ENCODE measurements at places on chromosomes 1 and 21.
A peak's percentile ranks its signal among the peaks of the same experiment; 100 is the strongest.

- DNase-seq: no peak
Measured at GRCh38 chr1:21295002-21295401, 4.7 kb upstream of the ECE1 start.

DNA sequence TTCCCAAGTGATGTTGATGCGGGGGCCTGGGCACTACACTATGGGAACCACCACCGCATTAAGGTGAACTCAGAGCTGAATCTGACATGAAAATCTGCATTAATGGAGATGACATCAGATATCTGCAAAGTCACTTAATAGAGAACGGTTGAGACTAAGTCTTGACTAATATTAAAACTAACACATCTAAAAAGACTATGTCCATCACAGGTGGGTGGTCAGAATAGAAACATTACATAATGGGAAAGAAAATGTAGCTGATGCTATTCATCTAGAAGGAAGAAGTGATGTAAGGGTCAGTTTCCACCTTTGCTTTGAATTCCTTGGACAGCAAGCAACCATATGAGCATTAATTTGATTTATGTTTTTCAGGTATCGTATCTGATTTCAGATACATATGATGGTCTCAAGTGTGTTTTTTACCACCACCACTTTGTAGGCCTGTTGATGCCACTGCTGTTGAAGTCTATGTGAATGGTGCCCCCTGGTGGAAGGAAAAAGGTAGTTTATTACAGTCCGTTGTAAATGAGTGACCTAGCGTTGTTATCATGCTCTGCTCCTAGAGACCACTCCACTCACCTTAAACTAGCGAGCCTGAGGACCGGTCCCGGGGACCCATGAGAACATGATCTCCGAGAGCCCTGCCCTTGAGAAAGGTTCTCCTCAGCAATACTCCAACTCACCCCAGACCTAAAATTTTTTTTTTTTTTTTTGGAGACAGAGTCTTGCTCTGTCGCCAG, 73.5 kb downstream of the BACH1 start:
- no peak for DNase-seq

DNA sequence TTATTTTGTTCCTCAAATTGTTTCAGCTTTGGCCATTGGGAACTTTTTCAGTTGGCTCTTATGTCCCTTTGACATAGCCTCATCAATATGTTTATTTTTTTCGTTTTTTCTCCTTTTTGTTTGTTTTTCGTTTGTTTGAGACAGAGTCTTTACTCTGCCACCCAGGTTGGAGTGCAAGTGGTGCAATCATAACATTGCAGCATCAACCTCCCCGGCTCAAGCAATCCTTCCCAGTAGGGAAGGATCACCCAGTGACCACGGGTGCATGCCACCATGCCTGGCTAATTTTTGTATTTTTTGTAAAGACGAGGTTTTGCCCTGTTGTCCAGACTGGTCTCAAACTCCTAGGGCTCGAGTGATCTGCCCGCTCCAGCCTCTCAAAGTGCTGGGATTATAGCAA, 8.1 kb downstream of the POLR3GL start:
- no peak for DNase-seq

DNA sequence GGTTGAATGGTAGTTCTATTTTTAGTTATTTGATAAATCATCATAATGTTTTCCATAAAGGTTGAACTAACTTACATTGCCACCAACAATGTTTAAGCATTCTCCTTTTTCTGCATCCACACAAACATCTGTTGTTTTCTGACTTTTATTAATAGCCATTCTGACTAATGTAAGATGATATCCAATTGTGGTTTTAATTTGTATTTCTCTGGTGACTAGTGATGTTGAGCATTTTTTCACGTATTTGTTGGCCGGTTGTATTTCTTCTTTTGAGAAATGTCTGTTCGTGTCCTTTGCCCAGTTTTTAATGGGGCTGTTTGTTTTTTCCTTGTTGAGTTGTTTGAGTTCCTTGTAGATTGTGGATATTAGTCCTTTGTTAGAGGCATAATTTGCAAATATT, 24.6 kb upstream of the SLC35F3 start:
- no peak for DNase-seq

GRCh38 chr1:34984793-34985608, at the start of gene TMEM35B:
Gene TMEM35B (minus strand): TSS chr1:34985347. CDS start chr1:34985305, 42 bp downstream.
- DNase-seq: peak; percentile 56

DNA sequence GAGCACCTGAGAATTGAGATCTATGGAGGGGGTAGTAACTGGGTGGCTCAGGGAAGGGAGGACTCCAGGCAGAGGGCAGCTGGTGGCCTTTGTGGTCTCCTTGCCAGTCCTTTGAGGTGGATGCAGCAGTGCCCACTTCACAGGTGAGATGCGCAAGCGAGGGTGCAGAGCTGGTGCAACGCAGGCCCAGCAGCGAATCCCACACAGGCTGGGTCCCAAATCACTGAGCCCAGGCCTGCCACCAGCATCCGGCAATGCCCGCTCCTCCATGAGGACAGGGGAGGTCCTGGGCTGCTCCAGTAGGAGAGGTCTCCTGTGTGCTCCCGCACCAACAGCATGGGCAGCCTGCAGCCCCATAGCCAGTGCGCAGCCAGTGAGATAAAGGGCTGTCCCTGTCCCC, 318.0 kb downstream of the PCP4 start:
- DNase-seq: no peak

- no peak for DNase-seq
Measured at GRCh38 chr1:21628798-21629393, 40.3 kb downstream of the RAP1GAP start.

DNA sequence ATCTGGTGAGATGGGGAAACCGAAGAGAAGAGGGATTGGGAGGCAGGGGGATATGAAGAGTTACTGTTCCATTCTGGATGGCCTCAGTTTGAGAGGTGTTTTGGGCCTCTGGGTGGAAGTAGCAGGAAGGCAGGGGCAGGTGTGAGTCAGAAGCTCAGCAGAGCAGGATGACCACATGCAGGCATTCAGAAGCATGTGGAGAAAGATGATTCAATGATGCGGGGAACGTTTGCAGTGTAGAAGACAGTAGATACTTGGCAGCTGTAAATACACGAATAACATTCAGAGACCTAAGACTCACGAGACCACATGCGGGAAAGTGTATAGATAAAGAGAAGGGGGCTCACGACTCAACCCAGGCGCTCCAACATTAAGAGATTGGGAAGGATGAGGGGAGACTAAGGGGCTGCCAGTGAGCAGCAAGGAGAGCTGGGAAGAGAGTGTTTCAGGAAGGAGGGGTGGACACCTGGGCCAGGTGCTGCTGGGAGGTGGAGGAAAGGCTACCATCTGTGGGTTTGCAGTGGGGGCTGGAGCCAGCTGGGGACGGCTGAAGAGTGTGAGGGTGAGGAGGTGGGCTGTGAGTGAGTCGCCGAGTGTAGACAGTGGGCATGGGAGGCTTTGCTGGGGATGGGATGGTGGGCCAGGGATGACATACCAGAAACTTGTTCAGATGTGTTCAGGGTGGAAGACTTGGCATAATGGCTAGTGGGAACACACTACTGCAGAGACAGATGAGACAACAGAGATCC, 5.8 kb upstream of the EPS8L3 start:
- no peak for DNase-seq

DNA sequence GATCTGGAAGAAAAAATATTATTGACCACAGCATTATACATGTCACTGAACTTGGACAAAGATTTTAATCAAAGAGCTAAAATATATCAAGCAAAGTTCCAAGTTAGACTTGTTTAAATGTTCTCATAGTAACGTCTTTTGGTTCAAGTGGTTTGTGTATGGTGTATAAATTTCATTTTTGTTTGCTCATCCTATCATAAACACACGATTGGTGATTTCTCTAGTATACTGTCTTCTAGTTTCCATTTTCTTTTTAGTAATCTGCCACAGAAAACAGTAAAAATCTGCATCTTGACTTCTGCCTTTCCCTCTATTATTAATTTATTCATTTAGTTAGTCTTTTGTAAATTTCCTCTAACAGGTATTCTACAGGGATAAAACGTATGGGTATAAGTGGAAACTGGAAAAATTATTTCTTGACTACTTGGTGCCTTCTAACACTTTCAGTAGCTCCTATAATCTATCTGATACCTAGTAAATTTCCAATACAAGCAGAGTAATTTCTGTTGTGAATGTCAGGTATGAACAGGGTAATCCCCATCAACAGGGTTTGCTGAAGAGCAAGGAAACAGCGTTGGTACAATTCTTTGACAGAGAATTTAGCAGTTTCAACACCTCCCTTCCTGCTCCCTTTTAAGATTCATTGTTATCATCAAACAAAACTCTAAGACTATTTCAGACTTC, 268.0 kb downstream of the PTPRC start:
- DNase-seq: no peak

DNA sequence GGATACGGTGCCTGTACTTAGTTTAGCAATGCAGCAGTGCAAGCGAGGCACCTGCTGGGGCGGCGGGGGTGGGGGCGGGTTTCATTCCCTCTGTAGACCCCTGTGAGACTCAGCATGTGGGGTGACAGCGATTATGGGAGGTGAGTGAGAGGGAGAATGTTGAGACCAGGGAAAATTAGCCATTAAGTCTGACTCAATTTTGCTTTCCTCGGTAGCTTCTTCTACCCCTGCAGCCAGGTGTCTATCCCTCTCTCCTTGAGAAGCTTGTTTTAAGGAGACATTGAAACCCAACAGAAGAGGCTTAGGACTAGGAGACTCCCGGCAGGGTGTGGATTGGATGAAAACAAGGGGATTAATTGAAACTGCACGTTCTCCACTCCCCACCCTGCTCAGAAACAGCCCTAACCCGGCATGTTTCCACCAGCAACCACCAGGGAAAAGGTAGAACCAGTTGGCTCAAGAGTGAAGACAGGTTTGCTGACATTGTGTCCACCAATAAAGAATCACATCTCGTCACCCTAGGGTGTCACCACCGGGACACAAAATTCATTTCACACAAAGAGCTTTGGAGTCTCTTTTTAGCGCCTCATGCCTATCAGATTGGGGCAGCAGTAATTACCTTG, 20.6 kb upstream of the ATF3 start:
- no peak for DNase-seq

DNA sequence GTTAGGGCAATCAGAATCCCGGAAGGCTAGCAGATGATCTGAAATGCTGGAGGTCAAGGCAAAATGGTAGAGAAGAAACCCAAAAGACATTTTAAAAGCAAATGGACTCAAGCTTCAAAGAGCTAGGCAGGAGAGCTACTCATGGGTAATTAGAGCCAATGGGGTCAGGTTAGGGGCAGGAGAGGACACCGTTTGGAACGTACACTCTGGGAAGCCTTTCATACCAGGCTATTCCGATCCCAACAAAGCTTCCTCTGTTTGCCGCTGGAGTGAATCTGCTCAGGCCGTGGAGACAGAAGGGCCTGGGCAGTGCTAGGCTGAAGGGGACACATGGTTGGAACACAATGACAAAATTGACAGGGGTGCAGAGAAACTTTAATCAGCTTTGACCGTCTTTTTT, 346.6 kb downstream of the RPS6KC1 start:
- no peak for DNase-seq

DNA sequence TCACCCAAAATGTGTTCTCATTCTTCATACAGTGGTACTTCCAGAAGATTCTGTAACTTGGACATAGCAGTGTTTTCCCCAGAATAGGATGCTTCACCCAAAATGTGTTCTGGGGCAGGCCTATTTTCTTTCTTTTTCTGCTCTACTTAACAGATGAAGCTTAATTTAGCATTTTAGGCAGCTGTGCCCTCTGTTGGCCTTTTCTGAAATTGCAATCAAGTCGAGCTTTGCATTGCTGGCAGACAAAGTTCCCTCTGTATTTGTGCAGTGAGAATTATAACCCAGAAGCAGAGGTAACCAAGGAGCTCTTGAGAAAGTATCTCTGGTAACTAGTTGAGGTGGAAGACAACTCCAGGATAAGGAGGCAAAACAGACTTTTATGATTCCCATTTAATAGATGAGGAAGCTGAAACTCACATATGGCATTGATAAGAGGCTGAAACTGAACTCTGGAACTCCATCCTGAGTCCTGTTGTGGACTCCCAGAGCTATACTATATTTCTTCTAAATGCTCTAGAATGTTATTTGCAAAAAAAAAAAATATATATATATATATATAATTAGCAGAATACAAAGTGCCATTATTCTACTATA, 50.3 kb upstream of the L1TD1 start:
- DNase-seq: no peak

DNA sequence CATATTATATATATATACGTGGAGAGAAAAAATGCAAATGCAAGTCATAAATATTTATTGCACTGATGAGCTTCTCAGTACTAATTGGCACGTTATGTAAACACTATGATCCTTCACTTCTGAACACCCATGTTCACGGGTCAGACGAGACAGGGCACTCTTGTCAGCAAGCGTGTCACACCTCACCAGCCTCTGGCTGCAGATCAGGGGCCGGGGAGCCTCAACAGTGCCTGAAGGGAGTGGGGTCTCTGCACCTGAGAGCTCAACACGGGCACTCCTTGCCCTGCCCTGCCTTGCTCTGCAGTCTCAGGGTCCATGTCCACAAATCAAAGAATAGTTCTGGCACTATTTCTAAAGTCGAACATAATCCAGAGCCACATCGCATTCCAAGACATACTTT, 409 bp upstream of the HIVEP3 start:
- DNase-seq: no peak

DNA sequence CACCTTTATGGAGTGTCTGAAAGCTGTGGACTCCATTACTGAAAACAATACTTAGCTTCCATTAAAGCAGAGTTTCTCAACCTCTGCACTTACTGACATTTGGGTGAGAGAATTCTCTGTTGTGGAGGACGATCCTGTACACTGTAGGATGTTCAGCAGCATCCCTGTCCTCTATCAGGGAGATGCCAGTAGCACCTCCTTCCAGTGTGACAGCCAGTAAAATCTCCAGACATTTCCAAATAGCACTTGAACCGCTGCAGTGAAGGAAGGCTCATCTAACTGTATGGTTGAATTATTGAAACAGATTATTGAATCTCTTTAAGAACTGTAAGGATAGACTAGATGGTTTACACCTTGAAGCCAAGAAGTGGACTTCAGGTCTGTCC, 3.1 kb downstream of the PRDM2 start:
- DNase-seq: no peak

DNA sequence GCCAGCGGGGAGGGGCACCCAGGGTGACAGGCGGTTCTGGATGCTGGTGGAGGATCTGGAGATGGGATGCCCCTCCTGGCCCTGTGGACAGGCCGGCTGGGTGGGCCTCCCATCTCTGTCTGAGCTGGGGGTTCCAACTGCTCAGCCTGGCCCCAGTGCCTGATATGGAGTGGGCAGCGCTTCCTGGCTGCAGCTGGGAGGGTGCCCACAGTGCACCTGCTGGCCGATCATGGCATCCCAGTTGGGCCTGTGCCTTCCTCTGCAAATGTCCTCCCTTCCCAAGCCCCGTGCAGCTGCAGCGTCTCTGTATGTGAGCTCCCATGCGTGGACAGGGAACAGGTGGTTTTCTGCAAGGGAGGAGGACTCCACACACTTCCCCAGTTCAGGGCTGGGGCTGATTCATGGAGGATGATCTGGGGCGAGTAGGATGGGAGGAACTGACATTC, 2.1 kb downstream of the PFKL start:
- no peak for DNase-seq

DNA sequence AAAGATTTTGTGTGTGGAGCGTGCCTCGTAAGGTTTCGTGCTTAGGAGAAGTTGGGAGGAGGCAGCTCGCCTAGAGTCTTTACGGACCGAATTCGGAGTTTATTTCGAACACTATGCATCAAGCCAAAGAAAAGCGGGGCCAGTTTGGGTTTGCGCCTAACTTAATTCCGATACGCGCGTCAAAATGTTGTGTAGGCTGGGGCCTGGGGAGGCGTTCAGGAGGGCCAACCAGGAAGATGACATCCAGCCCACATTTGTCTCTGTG, 6.4 kb downstream of the FOXD2 start:
- no peak for DNase-seq

GRCh38 chr21:33249331-33250002, 16.7 kb upstream of the IL10RB start:
- no peak for DNase-seq

- DNase-seq: no peak
Measured at GRCh38 chr1:71618766-71619530, 538.1 kb upstream of the ZRANB2 start.

GRCh38 chr1:25765136-25765922, 34.7 kb upstream of the SELENON start:
- DNase-seq: no peak

Data from tibial nerve (tissue), 4 donors.